Naive thymus-derived CD8-positive, alpha-beta T cell (primary cell): ENCODE measurements at places on chromosomes 1 and 21. TPM values are rescaled to one million over a fixed set of nuclear protein-coding genes. Genes with fewer than 3 reads are reported as not detected.

The GIPC2 gene
- 0.26 TPM for total RNA-seq

The GLIS1 gene
- total RNA-seq = not detected

The CELA2B gene
- not detected for total RNA-seq

The SPRR2G gene
- not detected for total RNA-seq

The CR1 gene
- total RNA-seq = 5.1 TPM

The C1QA gene
- total RNA-seq = 0.55 TPM

The RNU1-3 gene
- 3,916 TPM for total RNA-seq

The CD1D gene
- total RNA-seq = 0.16 TPM

The TGFB2 gene
- 0.16 TPM for total RNA-seq

The PRDM2 gene
- total RNA-seq = 145 TPM

The CHODL gene
- 0.21 TPM for total RNA-seq
